CD4-positive, alpha-beta memory T cell (primary cell): ENCODE measurements at places on chromosomes 5 and 9.

GRCh38 chr9:69324549-69325401 lies at the start of gene ENTREP1:
ENTREP1 (plus strand) TSS chr9:69325215; CDS start chr9:69325310, 95 bp downstream.
- DNase-seq = no peak
- no peak within 1 kb of the TSS for H3K4me3 ChIP-seq
- no peaks in the 10 kb centered on the region for H3K27me3 ChIP-seq
- no peaks in the 10 kb centered on the region for H3K36me3 ChIP-seq

- no peaks in the 10 kb centered on the region for H3K4me1 ChIP-seq
- DNase-seq = no peak
- H3K27ac ChIP-seq = no peak overlapping the region
- H3K27me3 ChIP-seq = no peaks in the 10 kb centered on the region
- H3K36me3 ChIP-seq = no peaks in the 10 kb centered on the region
- no peak overlapping the region for H3K4me3 ChIP-seq
Measured at GRCh38 chr5:81140441-81140840, 92.7 kb upstream of the CKMT2 start.

- no peak overlapping the region for H3K27ac ChIP-seq
- no peaks in the 10 kb centered on the region for H3K36me3 ChIP-seq
- H3K27me3 ChIP-seq = no peaks in the 10 kb centered on the region
- no peak overlapping the region for H3K4me3 ChIP-seq
Measured at GRCh38 chr5:167057665-167058064, 1233.8 kb upstream of the WWC1 start.

DNA sequence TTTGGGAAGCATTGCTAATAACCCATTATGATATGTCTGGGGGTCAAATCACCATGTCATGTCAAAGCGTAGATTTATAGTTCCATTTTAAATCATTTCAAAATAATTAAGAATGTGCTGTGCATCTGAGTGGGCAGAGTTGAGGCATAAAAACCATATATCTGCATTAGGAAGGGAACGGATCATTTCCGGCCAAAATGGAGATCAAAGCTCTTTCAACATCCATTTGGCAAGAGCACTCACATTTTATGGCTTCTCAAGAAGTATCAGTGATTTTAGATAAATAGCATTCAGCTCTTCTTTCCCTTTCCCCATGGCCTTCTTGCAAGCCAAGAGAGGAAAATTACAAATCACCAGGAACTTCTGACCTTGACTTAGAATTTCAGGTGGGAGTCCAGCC lies 89.9 kb downstream of the HSPA4 start:
- no peak overlapping the region for H3K27ac ChIP-seq
- no peaks in the 10 kb centered on the region for H3K27me3 ChIP-seq
- DNase-seq = no peak
